ENCODE measurements at places on chromosomes 12 and 14.

- DNase-seq, result no peak
Observed at GRCh38 chr12:47965581-47965980, 2.2 kb downstream of the TMEM106C start.

- no peak for DNase-seq
Observed at GRCh38 chr14:33846100-33846824, 104.6 kb downstream of the EGLN3 start.

DNA sequence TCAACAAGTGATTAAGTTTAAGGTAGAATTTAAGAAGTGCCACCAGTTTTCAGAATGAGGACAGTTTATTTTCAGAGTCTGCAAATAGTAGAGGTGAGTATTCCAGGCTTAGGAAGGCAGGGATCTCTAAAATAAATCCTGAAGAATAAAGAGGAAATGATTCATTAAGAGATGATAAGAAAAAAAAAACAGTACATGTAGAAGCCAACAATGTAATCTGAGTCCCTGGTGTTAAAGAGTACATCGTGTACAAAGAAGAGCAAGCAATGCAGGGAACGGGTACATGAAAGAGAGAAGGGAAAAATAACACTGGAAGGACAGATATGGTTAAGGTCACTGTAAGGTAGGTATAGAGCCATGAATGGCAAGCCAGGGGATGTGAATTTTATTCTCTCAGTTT lies 95.2 kb upstream of the FOXG1 start:
- DNase-seq, result no peak

DNA sequence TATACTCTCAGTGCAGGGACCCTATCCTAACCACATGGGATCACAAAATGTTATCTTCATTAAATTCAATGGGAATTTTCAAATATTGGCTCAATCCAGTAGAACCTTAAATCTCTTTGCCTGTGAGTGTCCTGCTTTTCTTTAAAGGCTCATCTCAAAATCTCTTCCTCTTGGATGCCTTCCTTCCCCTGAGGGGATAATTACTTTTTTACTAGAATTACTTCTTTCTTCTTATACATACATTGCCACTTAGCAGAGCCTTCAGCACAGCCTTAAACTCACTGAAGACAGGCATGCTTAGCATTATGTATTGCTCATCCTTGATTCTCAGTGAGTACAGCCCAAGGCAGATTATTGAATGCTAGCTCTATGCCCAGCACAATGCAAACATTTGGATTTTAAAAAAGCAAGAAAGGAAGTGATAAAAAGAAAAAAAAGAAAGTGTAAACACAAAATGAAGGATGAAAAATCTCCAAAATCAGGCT lies 1918.0 kb upstream of the FLRT2 start:
- no peak for DNase-seq

GRCh38 chr12:31035967-31036665 lies 37.5 kb upstream of the DDX11 start:
- no peak for DNase-seq

DNA sequence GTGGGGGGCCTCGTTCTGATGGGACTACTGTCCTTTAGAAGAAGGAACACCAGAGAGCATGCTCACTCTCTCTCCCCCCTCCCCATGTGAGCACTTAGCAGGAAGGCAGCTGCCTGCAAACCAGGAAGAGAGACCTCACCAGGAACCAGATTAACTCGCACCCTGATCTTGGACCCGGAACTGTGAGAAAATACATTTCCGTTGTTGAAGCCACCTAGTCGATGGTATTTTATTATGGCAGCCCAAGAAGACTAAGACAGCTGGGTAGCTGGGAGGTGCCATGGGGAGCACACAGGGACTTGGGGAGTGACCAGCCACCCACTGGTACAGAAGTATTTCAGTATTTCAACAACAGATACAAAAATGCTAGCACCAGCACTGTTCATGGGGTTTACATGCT lies 59.0 kb downstream of the VCPKMT start:
- no peak for DNase-seq

Data from D721Med (cell line).